ENCODE measurements at places on chromosomes 13 and 19.

DNA sequence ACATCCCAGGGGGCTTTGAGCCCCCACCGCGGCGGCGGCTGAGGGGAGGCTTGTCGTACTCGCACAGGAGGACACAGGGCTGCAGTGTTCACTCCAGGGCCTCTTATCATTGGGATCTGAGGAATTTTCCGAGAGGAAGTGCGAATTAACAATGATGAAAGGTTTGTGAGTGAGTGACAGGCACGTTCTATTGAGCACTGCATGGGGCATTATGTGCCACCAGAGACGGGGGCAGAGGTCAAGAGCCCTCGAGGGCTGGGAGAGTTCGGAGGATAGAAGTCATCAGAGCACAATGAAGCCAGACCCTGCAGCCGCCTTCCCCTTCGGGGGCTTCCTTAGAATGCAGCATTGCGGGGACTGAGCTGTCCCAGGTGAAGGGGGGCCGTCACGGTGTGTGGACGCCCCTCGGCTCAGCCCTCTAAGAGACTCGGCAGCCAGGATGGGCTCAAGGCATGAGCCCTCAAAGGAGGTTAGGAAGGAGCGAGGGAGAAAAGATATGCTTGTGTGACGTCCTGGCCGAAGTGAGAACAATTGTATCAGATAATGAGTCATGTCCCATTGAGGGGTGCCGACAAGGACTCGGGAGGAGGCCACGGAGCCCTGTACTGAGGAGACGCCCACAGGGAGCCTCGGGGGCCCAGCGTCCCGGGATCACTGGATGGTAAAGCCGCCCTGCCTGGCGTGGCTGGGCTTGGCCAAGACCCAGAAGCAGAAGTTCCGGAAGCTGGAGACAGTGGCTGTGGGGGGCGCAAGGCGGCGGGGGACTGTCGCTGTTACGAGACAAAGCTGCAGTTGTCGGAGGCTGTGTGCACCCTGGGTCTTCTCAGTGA lies 53.9 kb downstream of the MCF2L start:
- DNase-seq, result no peak

GRCh38 chr19:40697007-40697406 lies 6.6 kb upstream of the NUMBL start:
- no peak for DNase-seq

DNA sequence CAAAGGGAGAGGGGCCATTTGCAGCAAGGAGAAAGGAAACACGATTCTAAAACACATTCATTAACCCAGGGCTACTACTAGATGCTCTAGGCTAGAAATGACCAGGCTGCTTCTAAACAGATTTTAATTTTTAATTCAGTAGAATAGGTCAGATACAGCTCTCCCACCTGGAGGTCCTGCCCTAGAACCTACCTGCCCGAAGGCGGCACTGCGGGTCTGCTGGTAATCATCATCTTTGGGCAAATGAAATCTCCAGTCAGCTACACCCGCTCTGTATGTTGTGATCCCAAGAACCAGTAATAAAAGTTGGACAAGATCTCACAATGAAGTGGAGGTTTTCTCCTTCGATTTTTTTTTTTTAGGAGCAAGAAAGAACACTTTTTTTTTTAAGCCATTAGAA lies 345.3 kb downstream of the ENOX1 start:
- no peak for DNase-seq

- DNase-seq, result no peak
Observed at GRCh38 chr13:99357131-99357596, 50.0 kb upstream of the GPR183 start.

DNA sequence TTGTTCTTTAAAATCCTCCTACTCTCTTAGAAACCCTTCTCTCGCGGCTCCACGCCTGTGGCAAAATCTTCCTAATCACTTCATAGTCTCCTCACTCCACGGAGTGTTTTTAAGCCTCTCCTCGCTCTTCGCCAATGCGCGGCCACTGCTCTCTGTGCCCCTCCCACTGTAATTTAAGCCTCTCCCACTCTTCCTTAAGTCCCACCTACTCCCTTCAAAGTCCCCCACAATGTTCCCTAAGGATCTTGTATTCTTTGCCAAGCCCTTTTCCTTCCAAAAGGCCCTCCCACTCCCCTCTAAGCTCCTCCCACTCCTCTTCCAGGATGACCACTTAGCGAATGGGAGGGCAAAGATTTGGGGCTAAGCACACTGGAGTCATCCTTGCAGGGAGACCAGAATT lies 1.3 kb downstream of the FIZ1 start:
- DNase-seq, result no peak

GRCh38 chr19:38384209-38385027 lies 3.4 kb downstream of the GGN start:
- DNase-seq, result no peak

- DNase-seq, result no peak
Observed at GRCh38 chr13:49939321-49939720, 3.2 kb upstream of the SPRYD7 start.

DNA sequence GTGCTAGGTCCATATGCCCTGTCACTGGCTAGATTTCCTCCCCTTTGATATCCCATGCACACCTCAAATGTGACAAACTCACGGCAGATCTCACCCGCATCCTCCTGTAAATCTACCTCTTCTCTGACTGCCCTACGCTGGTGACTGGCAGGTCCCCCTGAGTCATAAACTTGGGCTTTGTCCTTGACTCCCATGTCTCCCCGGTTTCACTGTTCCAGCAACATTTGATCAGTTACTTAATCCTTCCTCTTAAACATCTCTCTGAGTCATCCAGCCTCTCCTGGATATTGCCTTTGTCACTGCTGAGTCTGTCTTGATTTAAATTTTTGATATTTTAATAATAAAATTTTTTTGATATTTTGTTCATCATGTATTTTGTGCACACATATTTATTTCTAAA lies 26.5 kb downstream of the FAM216B start:
- no peak for DNase-seq

DNA sequence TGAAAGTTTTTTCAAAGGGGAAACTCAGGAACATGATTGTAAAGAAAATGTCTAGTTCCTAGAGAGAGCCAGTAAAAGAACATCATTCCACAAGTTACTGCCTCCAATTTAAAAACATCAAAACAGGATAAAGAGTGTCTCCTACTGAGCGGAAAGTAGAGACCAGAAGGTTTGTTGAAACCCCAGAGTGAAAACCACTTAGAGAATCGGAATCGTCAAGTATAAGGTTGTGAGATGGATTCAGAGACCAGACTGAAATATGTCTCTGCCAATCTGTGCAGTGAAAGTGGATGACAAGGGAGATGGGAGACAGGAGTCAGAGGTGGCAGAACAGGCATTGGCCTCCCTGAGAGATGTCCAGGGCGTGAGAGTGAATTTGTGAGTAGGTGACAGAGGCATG lies 133.4 kb downstream of the GPC6 start:
- no peak for DNase-seq

GRCh38 chr13:112453874-112454647 lies 77.9 kb downstream of the SPACA7 start:
- no peak for DNase-seq

GRCh38 chr19:13398780-13399726 lies 107.2 kb downstream of the CACNA1A start:
- no peak for DNase-seq

All from nucleus accumbens (tissue), 56 donors.